ENCODE measurements at places on chromosomes 4 and X.

GRCh38 chr4:147286846-147287587 is 193.9 kb upstream of the EDNRA start:
- DNase-seq, result no peak

- DNase-seq, result no peak
Observed at GRCh38 chrX:10620121-10620699, at the start of gene MID1. TSS of gene MID1 (minus strand) at chrX:10620585. CDS start at chrX:10567547, 53,038 bp downstream.

- DNase-seq, result no peak
Observed at GRCh38 chrX:16162391-16162790, 4.9 kb upstream of the MAGEB17 start.

DNA sequence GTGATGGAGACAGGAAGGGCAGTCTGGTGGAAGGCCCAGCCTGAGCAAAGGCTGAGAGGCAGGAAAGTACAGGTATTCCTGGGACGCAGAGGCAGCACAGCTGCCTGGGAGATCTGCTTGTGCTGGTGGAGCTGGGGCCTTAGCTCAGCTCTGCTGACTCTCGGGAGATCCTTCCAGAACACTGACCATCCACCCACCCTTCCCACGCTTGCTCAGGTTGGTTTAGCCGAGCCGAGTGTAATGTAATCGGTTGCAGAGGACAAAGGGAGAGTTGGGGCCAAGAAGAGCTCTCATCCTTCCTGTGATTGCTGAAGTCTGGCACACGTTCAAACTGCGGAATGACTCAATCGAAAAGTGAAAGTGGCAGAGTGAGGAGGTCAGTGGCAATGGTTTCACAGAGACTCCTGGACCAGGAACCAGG is 43.1 kb upstream of the GPR78 start:
- no peak for DNase-seq

DNA sequence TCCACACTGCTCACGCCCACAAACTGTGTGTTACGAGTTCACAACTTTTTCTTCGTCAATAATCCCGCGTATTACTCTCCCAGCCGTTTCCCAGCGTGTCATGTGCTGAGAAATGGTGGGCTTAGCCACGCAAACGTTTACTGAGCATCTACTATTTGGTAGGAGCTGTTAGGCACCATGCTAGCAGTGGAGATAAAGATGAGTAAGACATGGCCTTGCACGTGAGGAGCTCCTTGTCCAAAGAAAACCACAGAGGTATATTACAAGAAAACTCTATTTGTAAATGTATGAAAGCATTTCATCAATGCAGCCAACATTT is 821 bp upstream of the TMEM128 start:
- DNase-seq, result no peak

DNA sequence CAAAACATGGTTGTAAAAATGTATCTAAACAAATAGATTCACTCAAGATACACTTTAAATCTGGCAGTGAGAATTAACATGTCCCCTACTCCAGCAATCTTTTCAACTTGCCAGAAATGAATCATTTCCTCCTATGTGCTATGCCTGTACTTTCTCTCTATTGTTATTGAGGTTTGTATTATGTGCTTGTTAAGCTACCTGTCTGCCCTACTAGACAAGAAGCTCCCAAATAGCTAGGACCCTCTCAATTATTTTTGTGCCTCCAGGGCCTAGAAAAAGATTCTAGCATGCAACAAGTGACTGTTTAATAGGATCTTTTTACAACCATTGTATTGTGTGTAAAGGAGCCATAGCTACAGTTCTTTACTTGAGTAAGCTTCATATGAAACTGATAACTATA is 3.5 kb upstream of the SAP30 start:
- DNase-seq, result no peak

GRCh38 chrX:7318241-7318640 is 170.3 kb upstream of the PUDP start:
- DNase-seq, result no peak

- DNase-seq, result peak; percentile 52
Observed at GRCh38 chrX:56802921-56803849, 74.1 kb downstream of the NBDY start.

- DNase-seq, result no peak
Observed at GRCh38 chrX:18885328-18886004, 98.4 kb downstream of the PHKA2 start.

GRCh38 chr4:68410149-68410548 is 37.1 kb upstream of the TMPRSS11E start:
- no peak for DNase-seq

GRCh38 chr4:158446106-158446505 is 75.6 kb upstream of the RXFP1 start:
- DNase-seq, result no peak

DNA sequence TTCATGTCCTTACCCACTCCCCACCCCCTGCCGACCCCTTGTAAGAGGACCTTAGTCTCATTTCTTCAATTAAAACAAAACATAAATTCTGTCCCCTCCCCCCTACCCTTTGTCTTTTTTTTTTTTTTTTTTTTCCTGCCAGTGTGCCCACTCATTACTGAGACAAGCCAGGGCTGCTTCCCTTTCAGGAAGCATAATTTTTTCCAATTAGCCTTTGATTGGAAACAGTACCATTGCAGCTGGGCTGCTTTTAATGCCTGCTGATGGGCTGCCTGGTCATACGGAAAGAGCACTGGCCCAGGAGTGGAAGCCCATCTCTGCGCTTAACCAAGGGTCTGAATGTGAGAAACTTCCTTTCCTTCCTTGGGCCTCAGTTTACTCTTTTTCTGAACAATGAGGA is 18.6 kb upstream of the CAPN6 start:
- DNase-seq, result no peak

GRCh38 chrX:17984415-17984814 is 123.3 kb upstream of the RAI2 start:
- DNase-seq, result no peak

GRCh38 chr4:122617597-122618593 is 3.0 kb downstream of the IL21 start:
- no peak for DNase-seq

- DNase-seq, result no peak
Observed at GRCh38 chrX:55135171-55135570, 46.4 kb downstream of the PAGE2 start.

GRCh38 chrX:69297506-69297905 is 132.3 kb upstream of the PJA1 start:
- no peak for DNase-seq

DNA sequence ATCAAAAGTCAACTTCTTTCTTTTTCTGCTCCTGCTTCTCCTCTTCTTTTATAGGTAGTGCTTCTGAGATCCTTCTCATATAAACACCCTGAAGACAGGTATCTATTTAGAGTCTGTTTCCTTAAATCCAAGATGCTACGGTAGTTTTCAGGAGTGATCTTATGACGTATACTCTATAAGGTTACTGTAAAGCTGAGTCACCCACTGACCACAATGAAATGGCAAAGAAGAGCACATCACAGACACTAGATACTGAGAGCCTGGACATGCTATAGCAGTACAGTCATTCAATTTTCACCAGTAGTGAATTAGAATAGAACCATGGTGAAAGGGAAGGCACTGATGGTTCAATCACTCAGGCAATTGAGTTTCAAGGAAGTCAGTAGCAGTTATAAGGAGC is 412.5 kb downstream of the ADAM29 start:
- no peak for DNase-seq

DNA sequence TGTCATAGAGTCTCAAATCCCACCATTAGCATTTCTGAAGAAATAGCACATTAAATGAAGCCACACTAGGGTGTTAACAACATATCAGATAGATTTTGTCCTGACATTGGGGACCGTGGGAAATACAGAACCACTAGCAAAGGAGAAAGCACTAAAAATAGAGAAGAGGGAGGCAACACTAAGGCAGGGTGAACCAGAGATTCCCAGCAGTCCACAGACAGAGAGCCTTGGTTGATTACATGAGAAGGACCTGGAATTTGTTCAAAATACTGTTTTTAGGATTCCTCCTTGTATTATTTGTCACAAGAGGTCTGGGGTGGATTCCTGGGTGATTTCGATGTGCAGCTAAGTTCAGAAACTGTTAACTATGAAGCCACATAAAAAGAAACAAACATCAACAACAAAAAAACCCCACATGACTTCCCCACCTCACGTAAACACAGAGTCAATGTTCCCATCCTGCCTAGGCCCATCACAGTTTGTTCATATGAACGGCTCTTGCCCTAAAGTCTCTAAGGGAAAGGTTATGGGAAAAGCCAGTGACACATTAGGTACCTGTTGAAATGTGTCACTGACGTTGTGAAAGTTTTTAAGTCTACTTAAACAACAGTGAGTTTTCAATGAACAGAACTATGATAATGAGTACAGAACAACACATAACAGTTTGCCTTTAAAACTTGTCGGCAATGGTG is 23.6 kb upstream of the GRSF1 start:
- DNase-seq, result no peak

DNA sequence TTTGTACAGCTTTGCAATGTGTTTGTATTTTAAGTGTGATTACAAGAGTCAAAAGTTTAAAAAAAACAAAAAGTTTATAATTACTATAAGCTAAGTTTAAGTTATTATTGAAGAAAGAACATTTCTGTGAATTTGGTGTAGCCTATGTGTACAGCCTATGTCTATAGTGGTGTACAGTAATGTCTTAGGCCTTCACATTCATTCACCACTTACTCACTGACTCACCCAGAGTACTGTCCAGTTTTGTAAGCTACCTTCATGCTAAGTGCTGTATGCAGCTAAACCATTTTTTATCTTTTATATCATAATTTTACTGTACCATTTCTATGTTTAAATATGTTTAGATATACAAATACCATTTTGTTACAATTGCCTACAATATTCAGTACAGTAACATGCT is 182.3 kb downstream of the RPA4 start:
- no peak for DNase-seq

- DNase-seq, result no peak
Observed at GRCh38 chr4:8747467-8748235, 124.0 kb downstream of the HMX1 start.

- no peak for DNase-seq
Observed at GRCh38 chr4:68369142-68369805, 19.4 kb upstream of the YTHDC1 start.

GRCh38 chr4:57154191-57154590 is 44.0 kb upstream of the IGFBP7 start:
- no peak for DNase-seq

DNA sequence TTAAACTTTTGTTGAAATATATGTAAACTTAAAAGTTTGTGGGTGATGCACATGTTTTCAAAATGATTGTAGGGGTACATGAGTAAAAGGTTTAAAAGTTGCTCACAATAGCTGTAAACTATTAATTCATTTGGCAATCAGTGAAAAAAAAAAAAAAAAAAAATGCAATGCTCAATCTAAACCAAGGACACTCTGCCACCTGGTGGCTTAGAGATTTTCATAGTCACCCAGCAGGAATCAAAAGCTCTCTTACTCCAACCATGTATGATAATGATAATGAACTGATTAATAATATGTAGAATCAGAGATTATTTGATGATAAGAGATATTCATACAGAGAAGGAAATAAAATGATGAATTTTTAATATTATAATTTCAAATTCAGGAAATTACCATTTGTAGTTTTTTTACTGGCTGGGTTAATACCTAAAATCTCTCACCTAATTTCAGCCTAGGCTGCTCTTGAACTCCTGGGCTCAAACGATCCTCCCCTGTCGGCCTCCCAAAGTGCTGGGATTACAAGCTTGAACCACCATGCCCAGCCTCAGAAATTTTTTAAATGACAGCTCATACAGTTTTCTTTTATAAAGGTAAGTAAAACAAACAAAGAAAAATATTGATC is 46.9 kb upstream of the SLC25A4 start:
- DNase-seq, result no peak

DNA sequence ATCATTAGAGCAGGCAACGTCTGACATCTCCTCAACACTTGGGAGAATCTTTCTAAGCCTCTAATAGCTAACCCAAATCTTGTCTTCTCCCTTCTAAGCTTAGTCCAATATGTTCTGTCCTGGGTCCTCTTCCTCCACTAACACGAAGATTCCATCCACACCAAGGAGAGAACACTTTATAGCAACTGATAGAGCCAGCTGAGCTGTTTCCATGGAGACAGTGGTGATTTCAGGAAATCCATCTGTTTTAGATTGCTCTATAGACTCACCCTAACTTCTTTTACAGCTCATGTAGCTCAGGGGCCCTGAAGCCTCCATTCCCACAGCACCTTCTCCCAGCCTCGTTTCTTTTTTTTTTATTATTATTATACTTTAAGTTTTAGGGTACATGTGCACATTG is 37.4 kb downstream of the SCD5 start:
- DNase-seq, result no peak

DNA sequence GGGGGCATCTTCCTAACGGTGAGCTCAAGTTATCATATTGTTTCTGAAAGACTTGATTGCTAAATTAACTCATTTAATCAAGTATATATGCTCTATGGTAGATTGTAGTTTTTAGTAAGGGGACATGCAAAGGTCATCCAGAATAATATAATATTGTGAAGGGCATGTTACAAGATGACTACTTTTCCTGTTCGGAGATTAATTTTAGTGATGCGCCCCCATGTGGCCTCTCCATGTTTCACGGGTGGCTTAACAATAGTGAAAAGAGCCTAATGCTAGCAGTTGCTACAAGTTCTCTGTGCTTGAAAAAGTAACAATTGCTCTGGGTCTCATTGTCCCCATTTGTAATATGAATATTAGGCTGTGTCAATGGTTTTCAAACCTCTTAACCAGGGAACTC is 12.2 kb downstream of the SMPX start:
- no peak for DNase-seq

- DNase-seq, result no peak
Observed at GRCh38 chr4:106647451-106647850, 278.9 kb upstream of the GIMD1 start.

GRCh38 chr4:95540227-95540626 is 8.5 kb downstream of the UNC5C start:
- DNase-seq, result no peak

- DNase-seq, result no peak
Observed at GRCh38 chrX:46327566-46328115, 217.6 kb downstream of the ZNF674 start.

Measured in T-helper 22 cell (primary cell).